Activated naive CD8-positive, alpha-beta T cell treated with anti-CD3 and anti-CD28 coated beads for 36 hours (primary cell): ENCODE measurements at places on chromosomes 1 and 21. TPM values are rescaled to one million over a fixed set of nuclear protein-coding genes. Genes with fewer than 3 reads are reported as not detected.

SELE gene
- total RNA-seq: not detected

FHL3 gene
- 27.7 TPM for total RNA-seq

RGS16 gene
- 68.1 TPM for total RNA-seq

DNA sequence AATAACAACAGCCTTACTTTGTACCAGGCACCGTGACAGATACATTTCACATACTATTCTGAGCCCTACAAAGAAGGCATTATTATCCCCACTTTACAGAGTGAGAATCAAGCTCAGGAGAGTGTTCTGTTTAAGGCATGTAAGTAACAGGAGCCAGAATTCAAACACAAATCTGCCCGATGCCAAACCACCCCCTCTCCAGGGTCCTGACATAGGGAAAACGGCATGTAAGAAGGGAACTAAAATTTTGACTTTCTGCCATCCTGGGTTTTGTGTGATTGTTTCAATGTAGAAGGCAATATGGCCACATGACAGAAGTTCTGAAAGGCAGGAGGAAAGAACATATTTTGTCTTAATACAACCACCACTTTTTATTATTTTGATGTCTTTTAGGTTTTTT, 5.5 kb downstream of the FUCA1 start:
- no peak for DNase-seq
- H3K36me3 ChIP-seq: peaks cover 5% of the 10 kb centered on the region
- H3K27me3 ChIP-seq: no peaks in the 10 kb centered on the region
- no peak overlapping the region for H3K4me3 ChIP-seq
- H3K27ac ChIP-seq: no peak overlapping the region
- peaks cover 11% of the 10 kb centered on the region for H3K4me1 ChIP-seq

- no peaks in the 10 kb centered on the region for H3K4me1 ChIP-seq
- H3K4me3 ChIP-seq: no peak overlapping the region
- H3K27ac ChIP-seq: no peak overlapping the region
- peaks cover 59% of the 10 kb centered on the region for H3K36me3 ChIP-seq
These were observed 59.3 kb downstream of the CENPF start for GRCh38 chr1:214662223-214662785.

GRCh38 chr1:22761101-22761500, 50.5 kb downstream of the EPHB2 start:
- no peaks in the 10 kb centered on the region for H3K36me3 ChIP-seq
- no peak overlapping the region for H3K27ac ChIP-seq
- DNase-seq: no peak

- no peak overlapping the region for H3K4me3 ChIP-seq
- H3K4me1 ChIP-seq: peaks cover 32% of the 10 kb centered on the region
- DNase-seq: peak; percentile 75
- H3K27me3 ChIP-seq: no peaks in the 10 kb centered on the region
- no peak overlapping the region for H3K27ac ChIP-seq
These were observed 1.5 kb upstream of the FCMR start for GRCh38 chr1:206923009-206923960.

DNA sequence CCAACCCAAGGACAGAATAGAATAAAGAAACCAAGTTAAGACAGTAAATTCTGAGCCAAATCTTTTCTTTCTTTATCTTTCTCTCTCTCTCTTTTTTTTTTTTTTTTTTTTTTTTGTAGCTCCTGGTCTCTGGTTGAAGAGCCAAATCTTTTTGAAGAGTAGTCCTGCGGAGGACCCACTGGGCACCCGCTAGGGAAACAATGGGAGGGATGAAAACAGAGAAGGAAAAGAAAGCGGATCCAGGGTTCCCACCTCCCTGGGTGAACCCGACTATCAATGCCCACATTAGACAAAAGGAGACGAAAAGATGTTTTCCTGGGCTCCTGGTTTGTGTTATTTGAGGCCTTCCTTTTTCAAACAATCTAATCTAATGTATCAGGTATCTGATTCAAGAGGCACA, 49.8 kb upstream of the FBXO28 start:
- peaks cover 12% of the 10 kb centered on the region for H3K4me1 ChIP-seq
- no peak overlapping the region for H3K27ac ChIP-seq
- no peak overlapping the region for H3K4me3 ChIP-seq
- no peaks in the 10 kb centered on the region for H3K36me3 ChIP-seq
- peaks cover 3% of the 10 kb centered on the region for H3K27me3 ChIP-seq
- DNase-seq: no peak

DNA sequence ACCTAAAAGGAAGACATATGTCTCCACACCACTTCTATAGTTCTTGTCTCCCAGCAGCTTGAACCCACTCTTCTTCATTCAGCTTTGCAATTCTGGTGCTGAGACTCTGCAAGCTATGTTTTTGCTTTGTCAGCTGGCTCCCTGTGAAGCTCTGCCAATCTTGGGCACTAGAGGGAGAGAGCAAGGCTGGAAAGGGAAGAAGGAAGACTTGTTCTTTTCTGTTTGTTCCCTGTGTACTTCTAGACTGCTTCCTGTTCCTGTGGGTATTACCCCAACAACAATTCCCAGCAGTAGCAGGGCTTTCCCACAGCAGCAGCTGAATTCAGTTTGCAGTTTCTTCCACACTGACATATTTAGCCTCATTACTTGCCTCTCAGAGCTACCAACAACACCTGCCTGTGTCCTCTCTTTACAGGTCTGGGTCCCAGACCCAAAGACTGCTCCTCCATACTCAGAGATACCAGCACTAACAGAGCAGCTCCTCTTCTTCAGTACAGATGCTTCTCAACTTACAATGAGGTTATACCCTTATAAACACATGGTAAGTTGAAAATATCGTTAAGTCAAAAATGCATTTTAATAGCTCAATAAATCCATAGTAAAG, 275.2 kb upstream of the NEGR1 start:
- no peak overlapping the region for H3K27ac ChIP-seq
- no peaks in the 10 kb centered on the region for H3K27me3 ChIP-seq
- H3K4me1 ChIP-seq: no peaks in the 10 kb centered on the region
- no peak for DNase-seq
- no peak overlapping the region for H3K4me3 ChIP-seq

DNA sequence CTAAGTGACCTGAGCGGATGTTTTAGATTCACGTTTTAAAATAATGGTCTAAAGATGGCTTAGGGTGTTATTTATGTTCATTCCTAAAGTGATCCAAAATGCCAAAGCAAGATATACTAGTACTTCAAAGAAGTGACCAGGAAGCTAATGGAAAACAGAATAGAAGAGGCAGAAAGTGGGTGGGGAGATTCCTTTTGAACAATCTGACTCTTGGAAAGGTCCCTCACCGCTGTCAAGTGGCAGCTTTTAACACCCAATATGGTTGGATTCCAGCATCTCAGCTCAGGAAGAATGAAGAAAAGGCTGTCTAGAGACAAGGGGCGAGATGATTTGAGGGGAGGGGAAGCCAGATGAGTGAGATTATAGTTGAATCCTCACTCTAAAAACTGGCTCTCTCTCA, 90.3 kb downstream of the SCMH1 start:
- DNase-seq: no peak
- H3K27me3 ChIP-seq: no peaks in the 10 kb centered on the region
- no peak overlapping the region for H3K27ac ChIP-seq
- H3K4me3 ChIP-seq: no peak overlapping the region
- H3K36me3 ChIP-seq: peaks cover 14% of the 10 kb centered on the region

DNA sequence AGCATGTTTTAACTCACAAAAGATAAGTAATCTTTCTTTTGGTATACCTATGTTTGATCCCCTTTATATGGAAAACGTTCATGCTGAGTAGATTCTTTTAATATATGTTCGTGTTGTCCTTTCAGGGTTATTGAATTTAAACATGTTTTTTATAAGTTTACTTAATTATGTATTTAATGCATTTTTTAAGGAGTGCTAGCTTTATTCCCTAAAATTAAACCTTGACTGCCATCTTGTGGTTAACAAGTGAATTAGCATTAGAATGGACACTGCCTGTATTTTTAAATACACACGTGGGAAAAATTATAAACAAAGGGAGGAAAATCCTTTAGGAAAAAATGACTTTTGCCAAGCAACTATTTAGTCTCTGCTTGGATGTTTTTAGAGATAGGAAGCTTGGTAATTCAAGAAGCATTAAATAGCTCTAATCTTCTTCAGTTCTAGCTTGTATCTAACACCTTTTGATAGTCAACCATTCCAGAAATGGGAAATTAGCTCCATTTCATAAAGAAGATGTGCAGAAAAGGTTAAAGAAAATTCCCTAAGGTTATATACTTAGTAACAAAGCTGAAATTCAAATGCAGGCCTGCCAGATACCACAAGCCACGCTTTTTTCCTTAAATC, 43.0 kb downstream of the UBE2U start:
- no peak overlapping the region for H3K4me3 ChIP-seq
- DNase-seq: no peak
- no peak overlapping the region for H3K27ac ChIP-seq
- H3K36me3 ChIP-seq: no peaks in the 10 kb centered on the region
- H3K27me3 ChIP-seq: peaks cover 10% of the 10 kb centered on the region

- H3K27me3 ChIP-seq: no peaks in the 10 kb centered on the region
- H3K4me3 ChIP-seq: peak overlapping the region; percentile 97
- H3K27ac ChIP-seq: peak overlapping the region; percentile 97
- DNase-seq: peak; percentile 88
These were observed 2.2 kb downstream of the NEK7 start for GRCh38 chr1:198158735-198159589.

- no peak overlapping the region for H3K27ac ChIP-seq
- H3K4me3 ChIP-seq: no peak overlapping the region
- no peaks in the 10 kb centered on the region for H3K36me3 ChIP-seq
- H3K4me1 ChIP-seq: no peaks in the 10 kb centered on the region
- DNase-seq: peak; percentile 15
- H3K27me3 ChIP-seq: no peaks in the 10 kb centered on the region
These were observed 21.8 kb upstream of the SDHB start for GRCh38 chr1:17075470-17076255.
